Cardiac muscle cell (in vitro differentiated cells and primary cell): ENCODE measurements at places on chromosomes 1 and 21. TPM values are rescaled to one million over a fixed set of nuclear protein-coding genes. Genes with fewer than 3 reads are reported as not detected.

The TBCE gene
- 17.9 and 19.3 TPM in 2 replicates for total RNA-seq

The GJA9 gene
- total RNA-seq = not detected in 2 replicates

The COL9A2 gene
- 2.9 and 3.4 TPM in 2 replicates for total RNA-seq

The MNDA gene
- not detected in 2 replicates for total RNA-seq

The SV2A gene
- total RNA-seq = 19.2 and 21.9 TPM in 2 replicates

The SAMSN1 gene
- 0.11 and 0.42 TPM in 2 replicates for total RNA-seq

The CGN gene
- 4.3 and 4.9 TPM in 2 replicates for total RNA-seq

The LRRC71 gene
- 0.11 and 0.45 TPM in 2 replicates for total RNA-seq

The CD5L gene
- total RNA-seq = not detected in 2 replicates

The TMEM9 gene
- 190 and 215 TPM in 2 replicates for total RNA-seq

The VWA5B1 gene
- 0.27 and 0.39 TPM in 2 replicates for total RNA-seq

The UQCRHL gene
- total RNA-seq = 3.9 and 5.0 TPM in 2 replicates

The LCE3E gene
- total RNA-seq = not detected in 2 replicates

The HCRTR1 gene
- not detected in 2 replicates for total RNA-seq

The KANK4 gene
- total RNA-seq = 0.81 and 4.0 TPM in 2 replicates

The TMEM54 gene
- total RNA-seq = 30.3 and 61.6 TPM in 2 replicates

The CACNA1S gene
- total RNA-seq = 0.30 and 0.35 TPM in 2 replicates

The TTC39A gene
- 13.5 and 15.6 TPM in 2 replicates for total RNA-seq

The TMOD4 gene
- total RNA-seq = 0.48 TPM in 1 of 2 replicates, not detected in the other

The IL19 gene
- total RNA-seq = not detected in 2 replicates

The SH2D1B gene
- 0.06 TPM in 1 of 2 replicates, not detected in the other for total RNA-seq

The GPN2 gene
- 18.4 and 21.5 TPM in 2 replicates for total RNA-seq

The L1TD1 gene
- total RNA-seq = 0.04 and 0.36 TPM in 2 replicates

The CRNN gene
- total RNA-seq = not detected in 2 replicates

The S100A3 gene
- 1.8 TPM in 1 of 2 replicates, not detected in the other for total RNA-seq

The NPPB gene
- total RNA-seq = 18.9 and 192 TPM in 2 replicates

The PTAFR gene
- 0.07 and 0.09 TPM in 2 replicates for total RNA-seq

The RORC gene
- not detected in 2 replicates for total RNA-seq

The C8A gene
- total RNA-seq = not detected in 2 replicates

The KCNE2 gene
- 1.7 TPM in 1 of 2 replicates, not detected in the other for total RNA-seq

The ZBTB8B gene
- 1.8 and 2.1 TPM in 2 replicates for total RNA-seq

The PDC gene
- not detected in 2 replicates for total RNA-seq

The LORICRIN gene
- total RNA-seq = not detected in 2 replicates

The KPNA6 gene
- 36.8 and 45.7 TPM in 2 replicates for total RNA-seq
